BJ (cell line): ENCODE measurements at places on chromosomes 16 and 17.

DNA sequence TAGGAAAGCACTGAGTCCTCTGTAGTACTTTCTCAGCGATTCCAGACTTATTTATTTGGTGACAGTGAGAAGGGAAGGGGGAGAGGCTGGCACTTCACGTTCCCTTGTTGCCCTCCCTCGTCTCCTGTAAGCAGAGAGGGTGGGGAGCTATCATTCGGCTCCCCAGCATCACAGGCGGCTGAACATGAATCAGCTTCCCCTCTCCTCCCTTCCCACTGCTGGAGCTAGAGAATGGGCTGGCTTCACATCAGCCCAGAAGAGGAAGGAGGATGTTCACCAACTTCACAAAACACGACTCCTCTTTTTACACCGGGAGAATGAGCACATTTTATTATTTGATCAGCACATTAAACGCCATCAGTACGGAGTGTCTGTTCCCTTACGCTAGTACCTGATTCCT, 6.7 kb upstream of the CMIP start:
- no peak for DNase-seq

DNA sequence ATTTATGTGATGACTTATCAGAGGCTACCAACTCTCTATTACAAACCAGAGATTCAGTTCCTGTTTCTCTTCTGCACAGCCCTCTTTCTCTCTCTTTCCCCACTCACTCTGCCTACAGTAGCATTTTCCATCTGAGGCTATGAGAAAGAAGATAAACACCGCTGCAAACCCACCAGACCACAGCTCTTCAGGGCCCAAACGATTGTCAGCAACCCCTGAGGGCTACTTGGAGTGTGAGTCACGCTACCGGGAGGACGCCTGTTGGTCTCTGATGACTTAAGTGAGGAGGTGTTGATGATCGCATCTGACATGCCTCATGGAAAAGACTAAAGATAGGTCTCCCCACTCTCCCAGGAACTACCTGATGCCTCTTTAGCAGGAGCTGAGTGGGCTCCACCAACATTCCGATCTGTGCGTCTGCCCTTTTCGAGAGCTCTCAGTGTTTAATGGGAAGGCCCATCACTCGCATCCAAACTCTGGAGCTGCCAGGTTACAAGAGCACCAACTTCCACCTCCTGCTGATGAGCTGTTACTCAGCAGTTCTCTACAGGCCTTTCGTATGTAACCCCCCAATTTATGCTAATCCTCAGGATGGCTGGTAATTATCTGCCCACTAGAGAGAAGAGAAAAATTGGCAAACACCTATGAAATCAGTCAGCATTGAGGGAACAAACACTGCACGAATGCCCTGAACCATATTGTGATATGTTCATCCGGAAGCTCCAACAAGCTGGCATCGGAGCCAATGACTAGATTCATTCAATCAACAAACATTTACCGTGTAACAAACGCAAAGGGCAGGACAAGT, 9.2 kb downstream of the GRIN2A start:
- DNase-seq: peak; percentile 20

- no peak for DNase-seq
Observed at GRCh38 chr17:45783593-45784292, 377 bp upstream of the CRHR1 start.

- DNase-seq: no peak
Observed at GRCh38 chr16:47956916-47957315, 198.9 kb downstream of the ABCC12 start.

GRCh38 chr16:65989861-65990604, 376.5 kb upstream of the CDH5 start:
- DNase-seq: no peak

- DNase-seq: no peak
Observed at GRCh38 chr17:47802341-47803022, 19.1 kb downstream of the OSBPL7 start.

DNA sequence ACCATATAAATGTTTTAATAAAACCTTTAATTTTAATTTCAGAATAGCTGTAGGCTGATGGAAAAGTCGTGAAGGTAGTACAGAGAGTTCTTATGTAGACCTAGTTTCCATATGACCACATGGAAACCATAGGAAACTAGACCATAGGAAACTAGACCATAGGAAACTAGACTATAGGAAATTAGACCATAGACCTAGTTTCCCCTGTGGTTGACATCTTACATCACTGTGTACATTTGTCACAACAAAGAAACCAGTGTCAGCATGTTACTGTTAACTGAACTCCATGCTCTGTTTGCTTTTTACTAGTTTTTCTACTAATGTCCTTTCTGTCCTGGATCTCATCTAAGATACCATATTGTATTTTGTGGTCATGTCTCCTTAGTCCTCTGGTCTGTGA, 14.6 kb downstream of the NUDT7 start:
- no peak for DNase-seq
